ENCODE measurements at places on chromosomes 7 and 10.

DNA sequence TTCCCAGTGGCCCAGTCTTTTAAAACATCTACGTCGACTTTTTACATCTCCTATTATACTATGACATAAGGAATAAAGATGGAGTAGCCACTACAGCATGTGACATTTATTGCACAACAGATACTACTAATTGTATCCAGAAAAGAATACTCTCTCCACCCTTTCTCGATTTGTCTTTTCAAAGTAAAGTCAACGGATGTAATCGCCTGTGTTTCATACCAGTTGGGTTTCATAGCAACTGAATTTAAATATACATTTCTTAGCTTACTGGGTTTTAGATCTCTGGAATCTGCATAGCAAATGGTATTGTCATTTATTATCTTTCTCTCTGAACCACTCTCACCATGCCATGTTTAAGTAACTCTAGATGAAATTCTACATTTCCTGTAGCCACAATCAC lies 86.4 kb upstream of the TRIL start:
- no peak for DNase-seq

DNA sequence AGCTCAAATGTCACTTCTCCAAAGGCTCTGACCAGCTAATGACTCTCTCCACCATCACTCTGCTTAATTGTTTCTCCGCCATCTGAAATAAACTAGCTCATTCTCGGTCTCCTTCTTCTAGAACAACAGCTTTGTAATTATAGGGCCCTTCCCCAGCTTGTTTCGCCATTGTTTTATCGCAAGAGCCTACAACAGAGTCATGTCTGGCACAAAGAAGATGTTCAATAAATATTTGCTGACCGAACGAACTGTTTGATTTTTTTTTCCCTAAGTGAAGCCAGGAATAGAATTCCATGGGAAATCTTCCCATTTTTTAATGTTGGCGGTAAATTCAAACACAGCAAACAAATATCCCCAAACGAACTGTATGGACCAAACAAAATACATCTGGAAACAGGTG lies 63.8 kb upstream of the NMT2 start:
- DNase-seq = no peak

DNA sequence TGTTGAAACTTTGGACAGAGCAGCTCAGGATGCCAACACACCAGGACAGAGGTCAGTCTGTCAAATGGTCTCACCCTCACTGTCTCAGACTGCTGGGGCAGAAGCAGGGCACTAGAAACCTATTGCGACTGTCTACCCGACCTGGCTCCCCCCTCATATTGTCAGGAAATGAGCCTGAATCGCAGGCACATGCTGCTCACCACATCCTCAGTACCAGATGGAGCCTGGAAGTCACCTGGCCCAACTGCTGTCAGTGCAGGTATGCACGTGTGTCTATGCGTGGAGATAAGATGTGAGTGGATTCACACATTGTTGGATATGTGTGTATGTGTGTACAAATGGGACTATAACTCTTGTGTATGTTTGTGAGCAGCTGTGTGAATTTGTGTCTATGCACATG lies 3.2 kb upstream of the CDHR1 start:
- DNase-seq = no peak

DNA sequence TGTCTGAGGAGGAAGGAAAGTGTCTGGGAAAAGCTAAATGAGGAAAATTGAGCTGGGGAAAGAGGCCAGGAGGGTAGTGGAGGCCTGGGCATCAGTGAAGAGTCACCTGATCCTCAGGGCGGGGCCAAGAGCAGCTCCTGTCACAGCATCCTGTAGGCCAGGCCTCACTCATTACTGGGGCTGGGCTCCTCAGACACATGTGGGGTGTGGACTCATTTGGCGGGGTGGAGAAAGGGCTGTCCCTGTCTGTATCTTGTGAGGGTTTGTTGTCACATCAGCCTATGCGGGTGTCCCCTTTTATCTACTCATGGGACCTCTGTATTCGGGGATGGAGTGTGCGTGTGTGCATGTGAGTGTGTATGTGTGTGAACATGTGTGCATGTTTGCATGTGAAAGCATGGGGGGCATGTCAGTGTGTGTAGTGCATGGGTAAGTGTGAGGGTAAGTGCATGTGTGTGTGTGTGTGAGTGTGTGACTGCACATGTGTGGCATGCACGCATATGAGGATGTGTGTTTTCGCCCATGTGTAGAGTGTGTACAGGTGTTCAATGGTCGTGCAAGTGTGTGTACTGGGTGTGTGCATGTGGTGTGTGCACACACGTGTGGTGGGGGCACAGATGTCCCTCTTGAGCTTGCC lies 67.8 kb downstream of the RAMP3 start:
- DNase-seq = no peak

DNA sequence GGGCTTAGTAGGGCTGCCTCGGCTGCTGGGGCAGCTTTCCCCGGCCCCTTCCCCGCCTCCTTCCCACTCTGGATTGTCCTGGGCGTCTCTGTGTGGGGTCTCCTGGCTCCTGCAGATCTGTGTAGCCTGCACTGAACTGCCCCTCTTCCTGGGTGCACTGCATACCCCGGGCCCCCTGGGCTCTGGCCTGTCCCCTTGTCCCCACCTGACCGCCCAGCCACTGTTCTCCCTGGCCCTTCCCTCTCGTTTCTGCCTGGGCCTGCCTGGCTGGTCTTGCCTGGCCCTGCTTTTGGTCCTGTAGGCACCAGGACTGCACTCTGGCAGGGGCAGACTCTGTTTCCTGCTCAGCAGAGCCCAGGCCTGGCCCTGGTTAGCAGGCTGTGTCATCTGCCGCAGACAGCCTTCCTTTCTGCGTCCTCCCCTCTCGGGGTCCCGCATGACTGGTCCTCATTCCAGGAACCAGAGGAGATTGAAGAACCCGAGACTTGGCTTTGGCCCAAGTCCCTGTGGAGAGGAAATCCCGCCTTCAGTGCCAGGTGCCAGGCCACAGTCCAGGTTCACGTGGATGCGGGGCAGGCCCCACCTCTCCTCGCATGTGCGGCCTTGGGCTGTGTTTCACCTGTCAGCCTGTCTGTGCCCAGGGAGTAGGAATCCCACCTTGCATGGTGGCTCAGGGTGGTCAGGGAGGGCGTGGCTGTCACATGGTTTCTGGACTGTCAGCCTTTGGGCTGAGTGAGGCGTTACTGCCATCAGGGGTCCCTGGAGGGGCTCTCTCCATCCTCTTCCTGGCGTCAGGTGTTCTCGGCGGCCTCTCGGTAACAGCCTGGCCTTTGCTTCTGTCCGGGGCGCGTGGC lies 9.2 kb downstream of the INPP5A start:
- DNase-seq = no peak
